Suppressor macrophage treated with lipopolysaccharide for 1 hour (primary cell): ENCODE measurements at places on chromosomes 11 and 22.

- DNase-seq, result peak; percentile 54
These were observed 15.0 kb downstream of the PTPRJ start for GRCh38 chr11:47995360-47995769.

DNA sequence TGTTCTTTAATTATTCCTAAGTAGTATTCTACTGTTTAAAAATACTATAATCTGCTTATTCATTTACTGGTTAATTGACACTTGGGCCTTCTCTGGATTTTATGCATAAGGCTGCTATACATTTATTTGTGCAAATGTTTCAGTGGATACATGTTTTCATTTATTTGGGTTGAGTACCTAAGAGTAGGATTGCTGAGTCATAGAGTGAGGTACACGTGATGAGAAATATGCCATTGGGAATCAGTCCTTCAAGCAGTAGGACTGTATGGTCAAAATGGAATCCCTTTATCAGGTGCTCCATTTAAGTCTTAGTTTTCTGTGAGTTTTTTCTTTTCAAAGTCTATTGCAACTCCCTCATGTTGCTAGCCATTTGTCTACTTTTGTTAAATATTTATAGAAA is 275.2 kb upstream of the SORL1-AS1 start:
- DNase-seq, result no peak

DNA sequence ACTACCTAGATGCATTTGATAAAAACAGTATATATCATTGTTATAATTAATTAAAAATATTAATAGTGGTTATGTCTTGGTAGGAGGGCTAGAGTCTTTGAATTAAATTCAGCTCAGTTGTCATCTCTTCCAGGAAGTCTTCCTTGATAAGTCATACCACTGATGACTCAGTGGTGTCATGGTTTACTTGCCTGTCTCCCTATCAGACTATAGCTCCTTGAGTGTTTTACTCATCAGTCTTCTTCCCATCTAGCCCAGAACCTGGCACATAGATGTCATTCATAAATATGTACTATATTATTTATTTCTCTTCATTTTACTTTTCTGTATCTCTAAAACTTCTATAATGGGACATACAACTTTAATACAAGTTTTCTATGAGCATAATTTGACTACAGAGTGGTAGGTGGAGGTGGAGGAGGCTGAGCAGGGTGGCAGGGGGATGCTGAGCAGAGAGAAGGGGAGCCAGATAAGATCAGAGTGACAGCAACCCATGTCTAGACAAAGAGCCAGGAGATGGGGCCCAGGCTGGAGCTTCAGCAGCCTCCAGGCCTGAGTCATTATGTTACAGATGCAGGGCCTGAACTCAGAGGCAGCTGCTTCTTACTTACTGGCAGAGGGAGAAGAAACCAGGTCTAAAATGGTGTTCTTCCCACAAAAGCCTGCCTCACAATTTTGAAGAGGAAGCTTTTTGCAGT is 82.3 kb upstream of the PHOX2A start:
- DNase-seq, result peak; percentile 52

DNA sequence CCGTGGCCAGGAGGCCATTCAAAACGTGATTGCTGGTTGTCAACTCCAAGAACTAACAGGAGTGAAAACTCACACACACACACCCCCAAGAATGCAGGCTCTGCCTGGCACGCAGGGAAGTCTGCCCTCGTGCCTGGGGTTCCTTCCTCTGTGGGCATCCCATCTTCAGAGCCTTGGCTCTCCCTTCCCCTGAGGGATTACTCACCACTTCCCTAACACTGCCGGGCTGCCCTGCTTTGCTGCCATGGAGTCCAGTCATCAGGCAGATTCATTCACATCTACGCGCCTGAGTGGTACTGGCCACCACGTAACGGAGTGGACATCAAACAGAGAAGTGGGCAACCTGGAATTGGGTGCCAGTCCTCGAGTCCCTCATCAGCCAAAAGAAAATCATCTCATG is 120.7 kb upstream of the TMEM45B start:
- peak; percentile 72 for DNase-seq

DNA sequence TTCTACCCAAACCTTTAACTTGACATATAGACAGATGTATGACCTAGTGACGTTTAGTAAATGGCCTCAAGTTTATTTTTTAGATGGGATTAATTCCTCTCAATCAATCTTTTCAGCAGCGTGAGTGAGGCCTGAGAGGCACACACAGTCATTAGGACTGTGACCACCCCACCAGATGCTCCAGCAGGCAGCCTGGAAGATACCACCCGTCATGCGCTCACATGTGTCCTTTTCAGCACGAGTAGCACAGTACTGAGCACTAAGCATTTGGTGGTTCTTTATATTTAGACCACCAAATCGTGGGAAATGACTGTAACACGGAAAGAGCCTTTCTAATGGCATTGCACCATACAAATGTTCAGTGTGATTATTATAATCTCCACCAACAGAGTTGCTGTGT is 354.6 kb upstream of the DDI1 start:
- DNase-seq, result no peak

GRCh38 chr11:44852159-44852747 is 98.4 kb downstream of the TP53I11 start:
- no peak for DNase-seq

- DNase-seq, result peak; percentile 33
These were observed 605.0 kb upstream of the CADM1 start for GRCh38 chr11:116109228-116109627.
